ENCODE measurements at places on chromosomes 1 and 21. TPM values are rescaled to one million over a fixed set of nuclear protein-coding genes. Genes with fewer than 3 reads are reported as not detected.

DNA sequence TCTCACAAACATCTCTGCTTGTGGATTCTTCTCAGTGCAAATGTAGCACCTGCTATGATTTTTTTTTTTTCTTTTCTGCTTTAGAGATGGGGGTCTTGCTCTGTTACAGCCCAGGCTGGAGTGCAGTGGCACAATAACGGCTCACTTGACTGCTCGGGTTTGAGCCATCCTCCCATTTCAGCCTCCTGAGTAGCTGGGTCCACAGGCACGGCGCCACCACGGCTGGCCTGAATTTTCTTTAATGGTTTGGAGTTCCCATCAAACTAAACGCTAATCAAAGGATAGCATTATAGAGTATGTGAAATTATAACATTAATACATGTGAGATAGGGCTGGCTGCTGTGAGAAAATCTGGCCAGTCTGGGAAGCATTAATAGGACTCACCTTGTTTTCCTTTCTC, 7.2 kb upstream of the PTGER3 start:
- DNase-seq, result no peak

DNA sequence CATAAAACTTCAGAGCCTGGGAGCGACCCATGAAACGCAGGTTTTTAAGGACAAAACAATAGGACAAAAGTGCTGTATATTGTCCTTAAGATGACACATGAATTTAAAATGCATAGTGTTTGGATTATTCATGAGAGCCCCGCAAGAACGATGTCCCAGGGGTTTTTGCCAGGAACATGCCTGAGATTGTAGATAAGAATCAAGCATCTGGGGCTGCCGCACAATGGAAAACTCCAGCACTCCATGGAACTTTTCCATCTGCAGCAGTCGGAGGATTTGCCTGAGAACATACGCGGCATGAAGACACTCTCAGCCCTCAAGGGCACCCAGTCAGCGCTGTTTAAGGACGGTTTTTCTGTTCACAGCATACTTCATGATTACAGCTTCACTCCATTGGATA, 5.3 kb upstream of the ERG start:
- DNase-seq, result no peak

- DNase-seq, result no peak
Measured at GRCh38 chr1:154746622-154747299, 123.3 kb downstream of the KCNN3 start.

DNA sequence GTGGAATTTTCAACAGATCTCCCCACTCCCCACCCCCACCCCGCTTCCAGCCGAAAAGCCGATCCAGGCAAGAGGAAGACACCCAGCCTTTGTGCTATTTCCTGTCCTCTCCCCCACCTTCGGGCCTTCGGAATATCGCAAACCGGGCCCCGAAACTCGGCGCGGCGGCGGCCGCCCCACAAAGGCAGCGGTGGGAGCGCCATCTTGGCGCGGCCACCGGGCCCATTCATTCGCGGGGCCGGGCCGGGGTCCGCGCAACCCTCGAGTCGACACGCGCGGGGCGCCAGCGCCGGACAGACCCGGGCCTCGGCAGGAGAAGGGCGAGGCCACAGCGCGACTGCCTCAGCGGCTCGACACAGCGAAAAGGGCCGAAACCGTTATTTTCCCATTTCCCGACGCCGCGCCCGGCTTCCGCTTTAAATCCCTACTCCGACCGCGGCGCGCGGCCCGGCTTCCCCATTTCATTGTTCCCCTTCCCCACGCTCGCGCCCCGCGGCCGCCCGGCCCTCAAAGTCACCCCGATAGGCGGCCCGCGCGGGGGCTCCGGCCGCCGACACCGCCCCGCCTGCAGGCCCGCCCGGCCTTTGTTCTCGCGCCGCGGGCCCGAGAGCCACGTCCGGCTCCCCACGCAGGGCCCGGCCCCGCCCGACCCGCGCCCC, 911 bp downstream of the GNB1 start:
- DNase-seq, result peak; percentile 59

- no peak for DNase-seq
Measured at GRCh38 chr1:91687452-91687851, 186.8 kb downstream of the CDC7 start.

GRCh38 chr1:12057382-12057781, 5.7 kb upstream of the TNFRSF8 start:
- peak; percentile 77 for DNase-seq

GRCh38 chr1:14738235-14738634, 139.8 kb downstream of the KAZN start:
- no peak for DNase-seq

DNA sequence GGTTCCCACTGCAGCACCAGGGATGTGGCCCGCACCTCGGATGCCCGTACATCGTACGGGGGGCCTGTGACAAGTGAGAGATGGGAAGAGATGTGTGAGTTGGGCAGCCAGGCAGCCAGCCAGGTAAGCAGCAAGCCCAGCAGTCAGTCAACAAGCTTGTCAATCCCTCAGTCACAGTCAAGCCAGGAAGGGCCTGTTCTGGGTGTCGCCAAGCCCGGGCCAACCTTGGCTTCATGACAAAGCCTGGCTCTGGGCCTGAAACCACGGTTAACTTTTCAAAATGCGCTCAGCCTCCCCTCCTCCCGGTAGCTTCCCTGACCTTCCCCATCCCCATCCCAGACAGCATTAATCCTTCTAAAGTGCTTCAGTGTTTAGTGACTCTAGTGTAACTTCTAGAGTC, 31.8 kb downstream of the MYOM3 start:
- DNase-seq, result no peak

- no peak for DNase-seq
Measured at GRCh38 chr1:53094533-53094919, 32.5 kb downstream of the PODN start.

DNA sequence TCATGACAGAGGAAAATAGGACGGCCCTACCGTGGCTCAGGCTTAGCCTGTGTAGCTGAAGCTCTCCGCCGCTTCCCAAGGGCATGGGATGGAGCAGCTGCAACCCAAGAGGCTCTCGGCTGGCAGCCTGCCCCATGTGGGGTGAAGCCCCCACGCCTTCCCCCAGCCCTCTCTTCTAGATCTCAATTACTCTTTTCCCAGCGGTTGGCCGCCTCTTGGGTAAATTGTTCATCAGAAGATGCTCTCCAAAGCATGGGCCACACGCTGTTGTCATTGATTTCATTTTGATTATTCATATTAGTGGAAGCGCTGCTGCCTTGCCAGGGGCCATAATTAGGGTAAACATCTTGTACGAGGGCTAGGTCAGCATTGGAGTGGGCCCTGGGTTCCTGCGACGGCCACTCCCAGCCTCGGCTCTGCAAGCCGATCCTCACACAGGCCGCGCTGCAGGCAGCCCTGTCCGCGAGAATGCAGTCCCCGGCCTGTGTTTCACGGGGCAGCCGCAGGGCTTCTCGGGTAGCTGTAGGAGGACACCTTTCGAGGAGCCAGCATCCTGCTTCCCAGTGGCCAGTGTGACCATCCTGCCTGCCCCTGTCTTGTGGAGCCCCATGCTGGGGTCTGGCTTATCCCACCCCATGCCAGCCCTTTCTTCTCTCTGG, 114.4 kb upstream of the VAMP3 start:
- no peak for DNase-seq

DNA sequence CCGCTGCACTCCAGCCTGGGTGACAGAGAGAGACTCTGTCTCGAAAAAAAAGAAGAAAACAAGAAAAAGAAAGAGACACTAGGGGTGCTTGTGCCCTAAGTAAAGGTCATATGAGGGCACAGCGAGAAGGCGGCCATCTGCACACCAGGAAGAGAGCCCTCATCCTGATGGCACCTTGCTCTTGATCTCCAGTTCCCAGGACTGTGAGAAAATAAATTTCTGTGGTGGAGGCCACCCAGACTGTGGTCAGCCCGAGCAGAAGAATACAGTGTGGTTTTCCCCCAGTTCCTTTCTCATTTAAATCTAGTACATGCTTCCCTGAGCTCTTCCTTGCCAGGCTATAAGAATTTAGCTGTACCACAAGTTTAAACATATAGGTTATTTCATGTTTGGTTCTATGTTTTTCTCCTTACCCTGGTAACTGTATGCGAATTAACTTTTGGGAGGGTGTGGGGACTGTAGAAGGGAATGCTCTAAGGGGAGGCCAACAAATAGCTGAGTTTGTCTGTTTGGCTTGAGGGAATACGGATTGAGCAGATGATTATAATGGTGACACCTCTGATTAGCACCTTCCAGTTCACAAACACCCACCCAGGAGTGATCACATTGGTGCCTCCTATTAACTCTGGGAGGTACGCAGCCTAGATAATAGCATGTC, 119.6 kb upstream of the ERRFI1 start:
- no peak for DNase-seq

DNA sequence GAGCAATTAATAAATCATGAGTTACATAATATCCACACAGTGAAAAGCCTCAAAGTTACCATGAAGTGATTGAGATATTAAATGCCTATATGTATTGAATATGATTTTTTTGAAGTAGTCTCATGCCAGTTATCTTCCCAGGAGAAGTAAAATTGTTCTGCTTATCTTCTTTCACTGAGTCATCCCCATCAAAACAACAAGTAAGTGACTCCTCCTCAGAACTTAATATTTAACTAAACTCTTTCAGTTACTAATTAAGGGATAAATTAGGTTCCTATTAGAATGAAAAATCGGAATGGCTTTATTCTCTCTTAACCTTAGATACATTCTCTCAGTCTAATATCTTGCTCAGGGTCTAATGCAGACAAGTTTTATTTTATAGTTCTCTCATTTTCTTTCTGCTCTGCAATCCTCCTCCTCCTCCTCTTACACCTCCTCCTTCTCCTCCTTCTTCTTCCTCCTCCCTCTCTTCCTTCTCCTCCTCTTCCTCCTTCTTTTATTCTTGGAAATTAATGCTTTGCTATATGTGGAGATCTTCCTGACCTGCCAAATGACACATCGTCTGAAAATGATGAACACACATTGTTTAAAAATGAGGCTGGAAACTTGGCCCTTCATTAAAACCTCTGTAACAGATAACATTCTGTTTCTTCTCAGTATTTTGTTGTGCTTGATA, 110.9 kb downstream of the RUNX1 start:
- no peak for DNase-seq

- no peak for DNase-seq
Measured at GRCh38 chr1:3078430-3078861, 9.4 kb downstream of the PRDM16 start.

DNA sequence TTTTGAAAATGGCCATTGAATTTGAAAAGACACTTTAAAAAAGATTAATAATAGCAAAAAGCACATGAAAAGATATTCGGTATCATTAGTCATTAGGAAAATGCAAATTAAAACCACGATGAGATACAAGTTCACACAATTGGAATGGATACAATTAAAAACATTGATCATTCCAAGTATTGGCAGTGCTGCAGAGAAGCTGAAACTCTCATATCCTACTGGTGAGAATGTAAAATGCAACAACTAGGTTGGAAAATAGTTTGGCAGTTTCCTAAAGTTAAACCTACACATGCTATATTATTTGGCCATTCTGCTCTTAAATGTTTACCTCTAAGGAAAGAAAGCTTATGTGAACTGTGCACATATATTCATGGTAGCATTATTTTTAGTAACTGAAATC, 838.7 kb upstream of the PRMT6 start:
- no peak for DNase-seq

DNA sequence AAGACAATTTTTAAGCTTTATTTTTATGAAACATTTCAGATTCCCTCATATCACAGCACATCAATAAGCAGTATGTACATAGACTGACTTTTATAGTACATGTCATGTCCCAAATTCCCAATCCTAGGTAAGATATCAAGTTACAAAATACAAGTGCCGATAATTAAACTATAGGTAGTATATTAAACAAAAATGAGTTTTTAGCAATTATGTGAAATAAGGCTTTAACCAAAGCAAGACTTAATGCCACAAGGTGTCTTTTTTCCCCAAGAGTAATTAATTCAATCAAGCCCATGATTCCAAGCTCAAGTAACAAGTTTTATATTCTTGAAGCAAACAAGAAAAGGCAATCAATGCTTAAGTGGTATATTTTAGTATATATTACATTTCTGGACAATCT, 4.9 kb downstream of the EXOC8 start:
- DNase-seq, result no peak

DNA sequence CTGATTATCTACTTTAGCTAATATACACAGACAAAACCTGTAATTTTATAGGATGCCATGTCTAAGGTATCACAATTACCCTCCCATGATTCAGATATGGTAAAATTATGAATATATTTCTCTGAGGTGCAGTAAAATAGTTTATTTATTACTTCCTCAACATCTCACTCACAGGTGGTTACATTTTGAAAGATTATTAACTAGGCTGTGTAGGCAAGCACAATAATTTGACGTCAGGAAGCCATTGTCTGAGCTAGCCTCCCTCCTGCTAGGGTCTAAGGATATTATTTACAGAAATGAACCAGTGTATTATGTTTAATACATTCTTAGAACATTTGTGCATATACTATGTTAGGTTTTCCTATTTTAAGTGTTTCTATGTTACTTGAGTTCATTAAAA, 69.9 kb upstream of the ADGRL2 start:
- DNase-seq, result no peak

DNA sequence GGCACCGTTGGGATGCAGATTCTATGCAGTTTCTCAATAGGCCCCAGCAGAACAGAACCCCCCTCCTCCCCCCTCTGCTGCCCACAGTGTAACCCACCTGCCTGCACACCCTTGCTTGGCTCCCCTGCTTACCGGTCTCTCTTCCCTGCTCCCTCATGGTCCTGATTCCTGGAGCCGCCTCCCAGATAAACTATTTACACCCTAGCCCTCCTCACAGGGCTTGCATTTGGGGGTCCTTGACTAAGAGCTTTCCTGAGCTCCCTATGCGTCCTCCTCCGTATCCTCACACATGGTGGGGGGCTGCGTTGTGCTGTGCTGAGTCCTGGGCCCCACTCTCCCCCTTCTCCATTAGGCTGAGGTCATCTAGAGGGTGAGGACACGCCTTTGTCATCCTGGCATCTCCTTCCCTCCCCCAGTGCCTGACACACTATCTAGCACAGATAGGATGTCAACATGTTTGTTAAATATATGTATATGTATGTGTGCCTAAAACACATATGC, 121.9 kb downstream of the GRIK3 start:
- no peak for DNase-seq

- no peak for DNase-seq
Measured at GRCh38 chr1:101174722-101175121, 62.1 kb upstream of the S1PR1 start.

DNA sequence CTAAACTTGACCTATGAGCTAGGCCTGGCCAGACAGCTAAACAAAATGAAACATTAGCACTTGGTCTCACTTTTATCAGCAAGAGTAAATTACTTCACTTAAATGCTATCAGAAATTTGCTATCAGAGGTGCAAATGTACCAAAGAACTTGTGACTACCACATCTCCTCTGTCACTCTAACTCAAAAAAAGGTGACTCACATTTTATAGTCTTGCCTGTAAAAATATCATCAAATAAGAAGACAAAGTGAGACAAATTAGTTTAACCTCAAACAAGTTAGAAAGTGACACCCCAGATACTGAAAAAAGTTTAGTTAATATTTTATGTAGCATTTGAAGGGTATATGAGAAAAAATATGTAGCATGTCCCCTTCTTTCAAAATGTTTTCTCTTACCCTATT, 76.9 kb downstream of the EPS15 start:
- no peak for DNase-seq

- DNase-seq, result no peak
Measured at GRCh38 chr1:172251486-172251885, 169.0 kb upstream of the C1orf105 start.

PDC gene
- total RNA-seq, result not detected

ATP6V1G3 gene
- total RNA-seq, result not detected

CYP4A11 gene
- total RNA-seq, result not detected

MCOLN2 gene
- 60.6 TPM for total RNA-seq

LHX8 gene
- total RNA-seq, result not detected

LCE2B gene
- total RNA-seq, result not detected

CD55 gene
- total RNA-seq, result 64.9 TPM

ZMPSTE24 gene
- total RNA-seq, result 41.1 TPM

LIPI gene
- total RNA-seq, result not detected

GJB3 gene
- total RNA-seq, result not detected

C1orf74 gene
- 2.8 TPM for total RNA-seq

TYW3 gene
- total RNA-seq, result 23.2 TPM

SLX9 gene
- total RNA-seq, result 62.9 TPM

Data from activated CD8-positive, alpha-beta memory T cell treated with anti-CD3 and anti-CD28 coated beads, Interleukin-2, amount 10 ng/mL, durations not matched to agents 7 days and 5 days (primary cell).